ENCODE measurements at places on chromosomes 6 and 20.

- no peaks in the 10 kb centered on the region for H3K4me1 ChIP-seq
- H3K4me3 ChIP-seq: no peak overlapping the region
- no peaks in the 10 kb centered on the region for H3K36me3 ChIP-seq
- H3K27ac ChIP-seq: no peak overlapping the region
- H3K27me3 ChIP-seq: no peaks in the 10 kb centered on the region
Measured at GRCh38 chr6:45076217-45076930, 251.8 kb upstream of the RUNX2 start.

DNA sequence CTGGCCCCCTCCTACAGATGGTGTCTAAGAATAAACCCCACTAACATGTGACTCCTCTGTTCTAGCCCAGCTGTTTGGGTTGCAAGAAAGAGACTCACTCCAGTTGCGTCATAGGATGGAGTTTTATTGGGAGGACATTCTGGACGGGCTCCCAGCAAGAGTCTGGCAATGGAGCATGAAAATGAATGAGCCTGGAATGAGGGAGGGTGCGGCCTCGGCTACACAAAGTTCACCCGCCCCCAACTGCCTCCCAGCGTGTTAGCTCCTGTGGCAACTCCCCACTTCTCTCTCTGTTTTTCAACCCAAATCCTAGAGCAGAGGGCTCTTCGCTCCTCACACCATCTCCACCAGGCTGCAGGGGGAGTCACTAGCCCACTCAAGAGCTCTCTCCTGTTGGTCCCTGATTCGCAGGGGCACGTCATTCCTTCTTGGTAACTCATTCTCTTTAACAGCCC lies 5.1 kb upstream of the ADAM33 start:
- no peak overlapping the region for H3K4me3 ChIP-seq
- no peaks in the 10 kb centered on the region for H3K4me1 ChIP-seq
- H3K36me3 ChIP-seq: no peaks in the 10 kb centered on the region
- H3K27ac ChIP-seq: no peak overlapping the region
- DNase-seq: no peak

DNA sequence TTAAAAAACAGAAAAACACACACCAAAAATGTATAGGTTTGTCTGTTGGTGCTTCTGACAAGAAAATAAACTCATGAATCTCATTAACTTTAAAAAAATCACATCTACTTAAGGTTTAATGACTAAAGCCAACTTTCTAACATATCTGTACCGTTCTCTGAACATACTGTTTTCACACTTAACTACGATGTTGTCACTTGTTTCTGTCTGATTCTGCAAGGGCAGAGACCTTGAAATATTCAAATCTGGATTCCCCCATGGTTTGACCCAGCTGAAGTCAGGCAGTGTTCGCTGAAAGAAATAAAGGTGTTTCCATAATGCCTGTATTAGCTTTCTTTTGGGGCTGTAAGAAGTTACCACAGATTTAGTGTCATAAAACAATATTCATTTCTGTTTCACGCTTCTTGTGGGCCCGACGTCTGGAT lies 2.7 kb upstream of the ASXL1 start:
- H3K4me3 ChIP-seq: no peak overlapping the region
- H3K4me1 ChIP-seq: no peaks in the 10 kb centered on the region
- H3K27ac ChIP-seq: no peak overlapping the region
- no peak for DNase-seq
- no peaks in the 10 kb centered on the region for H3K36me3 ChIP-seq

DNA sequence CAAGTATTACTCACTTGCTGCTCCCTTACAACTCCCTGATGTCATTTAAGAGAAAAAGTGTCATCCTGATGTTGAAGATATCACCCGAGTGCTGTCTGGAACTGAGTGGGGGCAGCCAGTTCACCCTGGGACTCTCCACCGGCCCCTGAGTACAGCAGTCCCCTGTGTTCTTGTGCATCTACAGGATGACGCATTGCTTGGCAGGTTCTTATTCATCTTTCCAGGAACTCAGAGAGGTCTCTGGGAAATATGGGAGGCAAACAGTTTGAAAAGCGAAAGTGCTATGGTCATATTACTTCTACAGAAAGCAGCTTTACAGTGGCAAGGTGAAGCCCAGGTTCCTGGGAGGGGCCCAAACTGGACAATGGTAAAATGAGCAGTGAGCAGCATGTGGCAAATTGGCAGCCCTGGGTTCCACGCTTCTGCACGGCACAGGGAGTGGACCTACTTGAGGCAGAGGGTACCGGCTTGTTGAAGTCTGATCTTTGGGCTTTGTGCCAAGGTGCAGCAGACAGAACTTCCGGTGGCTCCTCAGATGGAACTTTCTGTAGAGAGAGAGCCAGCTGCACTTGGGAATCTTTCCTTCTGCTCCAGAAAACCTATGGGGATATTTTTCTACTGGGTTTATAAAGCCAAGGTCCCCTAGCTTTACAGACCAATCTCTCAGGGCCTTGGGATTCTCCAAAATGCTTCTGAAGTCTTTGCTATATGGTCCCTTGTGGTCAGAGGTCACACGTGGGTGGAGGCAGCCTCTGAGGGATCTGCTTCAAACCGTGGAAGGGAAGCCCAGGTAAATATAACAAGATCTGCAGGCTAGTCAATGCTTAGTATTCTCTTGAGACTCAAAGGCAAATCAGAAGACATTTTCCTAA lies 128.3 kb downstream of the MAP3K7 start:
- H3K4me1 ChIP-seq: peaks cover 4% of the 10 kb centered on the region
- H3K4me3 ChIP-seq: no peak overlapping the region
- H3K36me3 ChIP-seq: no peaks in the 10 kb centered on the region
- DNase-seq: no peak

DNA sequence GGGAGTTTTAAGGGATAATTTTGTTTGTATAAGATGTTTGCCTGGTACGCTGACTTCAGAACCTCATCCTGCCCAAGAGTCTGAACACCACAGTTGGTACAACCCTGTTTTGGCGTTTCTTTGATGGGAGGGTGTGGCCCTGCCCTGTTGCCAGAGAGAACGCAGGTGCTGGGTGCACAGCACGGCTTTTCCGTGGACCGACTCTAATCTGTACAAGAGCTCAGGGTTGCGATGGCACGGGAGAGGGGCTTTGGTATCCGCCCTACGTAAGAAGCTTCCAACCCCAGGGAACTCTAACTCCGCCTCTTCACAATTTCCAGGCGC lies 1.3 kb downstream of the CYP24A1 start:
- H3K36me3 ChIP-seq: no peaks in the 10 kb centered on the region
- peaks cover 80% of the 10 kb centered on the region for H3K27me3 ChIP-seq
- no peak for DNase-seq
- peaks cover 3% of the 10 kb centered on the region for H3K4me1 ChIP-seq
- H3K4me3 ChIP-seq: peak overlapping the region; percentile 74

GRCh38 chr6:170034294-170034693 lies 256.6 kb downstream of the DLL1 start:
- DNase-seq: peak; percentile 18
- H3K4me1 ChIP-seq: peaks cover 18% of the 10 kb centered on the region
- no peaks in the 10 kb centered on the region for H3K27me3 ChIP-seq
- no peak overlapping the region for H3K27ac ChIP-seq

DNA sequence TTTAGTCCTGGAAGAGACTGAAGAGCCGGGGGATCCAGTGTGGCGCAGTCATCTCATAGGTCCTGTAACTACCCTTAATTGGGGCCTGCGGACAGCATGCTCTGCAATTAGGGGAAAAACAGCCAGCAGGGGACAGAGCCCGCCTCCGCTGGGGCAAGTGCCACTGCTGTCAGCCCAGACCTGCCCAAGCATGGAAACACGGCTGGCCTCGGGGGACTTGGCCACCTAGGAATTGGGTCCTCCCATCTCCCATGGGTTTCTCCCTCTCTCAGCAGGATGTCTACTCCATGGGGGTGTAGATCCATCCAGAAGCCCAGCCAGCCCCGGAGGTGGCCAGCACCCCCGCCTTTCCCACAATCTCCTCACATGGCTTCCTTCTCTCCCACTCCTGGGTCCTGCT lies 3.6 kb downstream of the GHRH start:
- H3K27ac ChIP-seq: peak overlapping the region; percentile 22
- H3K4me3 ChIP-seq: no peak overlapping the region

- H3K4me3 ChIP-seq: no peak overlapping the region
- peak; percentile 28 for DNase-seq
- H3K36me3 ChIP-seq: no peaks in the 10 kb centered on the region
- no peak overlapping the region for H3K27ac ChIP-seq
- no peaks in the 10 kb centered on the region for H3K27me3 ChIP-seq
- H3K4me1 ChIP-seq: no peaks in the 10 kb centered on the region
Measured at GRCh38 chr6:44016131-44016870, 111.0 kb downstream of the MRPL14 start.

DNA sequence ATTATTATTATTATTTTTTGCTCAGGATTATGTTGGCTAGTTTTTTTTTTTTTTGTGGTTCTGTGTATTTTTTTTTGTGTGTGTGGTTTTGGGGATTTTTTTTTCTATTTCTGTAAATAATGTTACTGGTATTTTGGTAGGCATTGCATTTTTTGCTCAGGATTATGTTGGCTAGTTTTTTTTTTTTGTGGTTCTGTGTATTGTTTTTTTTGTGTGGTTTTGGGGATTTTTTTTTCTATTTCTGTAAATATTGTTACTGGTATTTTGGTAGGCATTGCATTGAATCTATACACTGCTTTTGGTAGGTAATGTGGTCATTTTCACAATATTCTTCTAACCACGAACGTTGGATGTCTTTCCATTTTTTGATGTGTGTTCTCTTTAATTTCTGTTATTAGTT lies 17.4 kb downstream of the PHF3 start:
- no peak overlapping the region for H3K27ac ChIP-seq
- H3K27me3 ChIP-seq: no peaks in the 10 kb centered on the region
- H3K4me3 ChIP-seq: no peak overlapping the region

DNA sequence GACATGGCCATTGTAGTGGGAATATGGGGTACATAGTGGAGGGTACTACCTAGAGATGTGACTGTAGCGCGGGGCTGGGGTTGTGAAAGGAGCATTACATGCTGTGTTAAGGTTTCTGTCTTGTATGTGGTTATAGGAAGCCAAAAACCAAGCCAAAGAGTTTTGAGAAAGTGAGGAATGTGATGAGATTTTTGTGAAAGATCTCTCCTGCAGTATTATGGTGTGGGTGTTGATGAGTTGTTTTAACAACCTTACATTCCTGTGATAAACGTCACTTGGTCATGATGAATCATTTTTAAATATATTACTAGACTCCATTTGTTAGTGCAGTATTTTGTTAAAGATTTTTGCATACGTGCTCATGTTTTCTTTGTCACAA lies 48.9 kb downstream of the ZFAND3 start:
- no peaks in the 10 kb centered on the region for H3K27me3 ChIP-seq
- H3K4me1 ChIP-seq: peaks cover 4% of the 10 kb centered on the region
- no peak overlapping the region for H3K4me3 ChIP-seq
- no peak overlapping the region for H3K27ac ChIP-seq
- peaks cover 20% of the 10 kb centered on the region for H3K36me3 ChIP-seq
- DNase-seq: no peak

- H3K4me1 ChIP-seq: no peaks in the 10 kb centered on the region
- no peaks in the 10 kb centered on the region for H3K27me3 ChIP-seq
- H3K36me3 ChIP-seq: no peaks in the 10 kb centered on the region
- no peak overlapping the region for H3K27ac ChIP-seq
- DNase-seq: no peak
Measured at GRCh38 chr6:37558168-37558567, 58.5 kb upstream of the CCDC167 start.

- DNase-seq: no peak
- no peaks in the 10 kb centered on the region for H3K27me3 ChIP-seq
- no peak overlapping the region for H3K27ac ChIP-seq
- peaks cover 22% of the 10 kb centered on the region for H3K4me1 ChIP-seq
- H3K4me3 ChIP-seq: no peak overlapping the region
- H3K36me3 ChIP-seq: peaks cover 14% of the 10 kb centered on the region
Measured at GRCh38 chr20:18390201-18390600, 76.6 kb downstream of the DZANK1 start.

DNA sequence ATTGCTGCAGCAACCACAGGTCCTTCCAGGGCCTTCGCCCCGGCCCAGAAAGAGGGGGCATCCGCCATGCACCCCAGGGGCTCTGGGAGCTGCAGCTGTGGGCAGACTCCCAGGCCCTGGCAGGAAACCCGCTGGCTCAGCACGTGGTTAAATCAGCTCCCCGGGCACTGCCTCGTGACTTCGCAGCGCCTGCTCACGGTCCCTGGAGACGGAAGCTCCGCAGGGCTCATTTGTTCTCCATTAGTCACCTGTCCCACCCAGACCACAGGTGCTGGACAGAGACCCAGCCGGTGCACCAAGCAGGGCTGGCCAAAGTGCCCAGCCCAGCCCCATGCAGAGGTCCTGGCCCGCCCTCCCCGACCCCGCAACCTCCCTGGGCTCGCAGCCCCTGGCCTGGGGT lies 14.7 kb downstream of the KCNQ2 start:
- H3K4me3 ChIP-seq: no peak overlapping the region
- no peaks in the 10 kb centered on the region for H3K27me3 ChIP-seq

DNA sequence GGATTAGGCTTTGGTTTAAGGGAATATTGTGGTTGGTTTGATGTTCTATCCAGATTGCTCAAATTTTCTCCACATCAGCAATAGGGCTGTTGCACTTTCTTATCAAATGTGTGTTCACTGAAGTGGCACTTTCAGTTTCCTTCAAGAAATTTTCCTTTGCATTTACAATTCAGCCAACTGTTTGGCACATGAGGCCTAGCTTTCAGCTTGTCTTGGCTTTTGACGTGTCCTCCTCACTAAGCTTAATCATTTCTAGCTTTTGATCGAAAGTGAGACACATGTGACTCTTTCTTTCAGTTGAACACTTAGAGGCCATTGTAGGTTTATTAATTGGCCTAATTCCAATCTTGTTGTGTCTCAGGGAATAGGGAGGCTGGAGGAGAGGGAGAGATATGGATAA lies 104.8 kb downstream of the FLRT3 start:
- no peaks in the 10 kb centered on the region for H3K4me1 ChIP-seq
- H3K36me3 ChIP-seq: no peaks in the 10 kb centered on the region
- H3K27me3 ChIP-seq: no peaks in the 10 kb centered on the region
- DNase-seq: no peak
- H3K4me3 ChIP-seq: no peak overlapping the region

DNA sequence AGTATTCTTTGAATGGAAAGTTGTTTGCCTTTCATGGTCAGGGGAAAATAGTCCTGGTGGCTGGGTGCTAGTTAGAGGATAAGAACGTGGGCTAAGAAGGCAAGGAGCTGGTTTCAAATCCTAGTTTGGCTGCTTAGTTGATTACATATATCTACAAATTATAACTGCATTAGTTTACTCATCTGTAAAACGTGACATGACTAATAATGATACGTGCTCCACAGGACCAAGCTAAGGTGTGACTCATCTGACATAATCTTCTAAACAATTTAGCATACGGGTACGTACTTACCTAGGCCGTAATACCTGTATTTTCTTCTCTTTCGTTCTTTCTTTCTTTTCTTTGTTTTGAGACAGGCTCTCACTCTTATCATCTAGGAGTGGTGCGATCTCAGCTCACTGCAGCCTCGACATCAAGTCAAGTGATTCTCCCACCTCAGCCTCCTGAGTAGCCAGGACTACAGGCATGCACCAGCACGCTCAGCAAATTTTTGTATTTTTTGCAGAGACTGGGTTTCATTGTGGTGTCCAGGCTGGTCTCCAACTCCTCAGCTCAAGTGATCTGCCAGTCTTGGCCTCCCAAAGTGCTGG lies 1274.2 kb upstream of the GJE1 start:
- no peak overlapping the region for H3K4me3 ChIP-seq
- H3K36me3 ChIP-seq: no peaks in the 10 kb centered on the region
- H3K27me3 ChIP-seq: no peaks in the 10 kb centered on the region
- peaks cover 5% of the 10 kb centered on the region for H3K4me1 ChIP-seq
- H3K27ac ChIP-seq: no peak overlapping the region

Data from endodermal cell (in vitro differentiated cells).